ENCODE measurements at places on chromosomes 7 and 10.

DNA sequence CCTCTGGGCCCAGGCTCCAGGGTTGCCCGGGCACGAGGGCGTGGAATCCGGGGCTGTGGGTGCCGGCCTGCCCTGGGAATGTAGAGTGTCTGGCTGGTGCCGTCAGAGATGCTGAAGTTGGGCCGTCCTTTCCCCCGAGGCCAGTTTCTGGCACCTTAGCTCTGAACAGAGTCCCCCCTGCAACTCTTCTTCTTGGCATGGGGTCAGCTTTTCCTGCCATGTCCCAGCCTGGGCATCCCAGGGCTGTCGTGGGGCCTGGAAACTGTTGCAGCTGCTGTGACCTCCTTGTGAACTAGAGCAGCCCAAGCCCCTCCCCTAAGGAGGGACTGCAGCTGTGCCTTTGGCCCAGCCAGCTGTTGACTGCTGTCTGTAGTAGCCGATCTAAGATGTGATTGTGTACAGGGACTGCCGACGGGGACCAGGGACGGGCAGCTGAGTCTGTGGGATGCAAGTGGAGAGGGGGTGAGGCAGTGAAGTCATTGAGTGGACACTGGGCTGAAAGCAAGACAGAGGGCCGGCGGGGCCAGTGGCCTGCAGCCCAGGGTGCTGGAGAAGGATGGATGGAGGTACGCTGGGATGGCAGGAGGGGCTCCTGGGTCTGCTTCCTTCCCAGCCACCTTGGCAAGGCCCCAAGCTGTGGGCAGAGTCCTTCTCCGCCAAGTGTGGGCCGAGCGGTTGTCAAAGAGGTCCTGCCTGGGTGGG is 35.8 kb downstream of the GBX1 start:
- no peak for DNase-seq

- DNase-seq, result no peak
Observed at GRCh38 chr7:88919478-88920131, 124.1 kb upstream of the TEX47 start.

DNA sequence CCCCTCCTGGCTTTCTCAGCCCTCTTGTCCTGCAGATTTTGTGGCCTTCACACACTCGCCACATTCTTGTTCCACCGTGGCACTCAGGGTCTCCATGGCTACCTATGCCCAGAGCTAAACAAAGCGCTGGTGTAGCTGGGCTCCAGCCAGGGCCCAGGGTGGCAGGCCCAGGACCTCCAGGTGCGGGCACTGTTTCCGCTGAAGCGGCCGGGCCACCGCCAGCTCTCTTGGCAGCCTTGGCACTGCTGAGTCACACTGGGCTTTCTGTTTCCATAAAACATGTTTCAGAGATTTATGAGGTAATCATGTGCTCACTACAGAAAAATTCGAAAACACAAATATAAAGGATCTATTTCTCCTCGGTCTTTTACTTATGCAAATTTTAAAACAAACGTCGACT is 51.3 kb downstream of the AOC1 start:
- DNase-seq, result no peak

DNA sequence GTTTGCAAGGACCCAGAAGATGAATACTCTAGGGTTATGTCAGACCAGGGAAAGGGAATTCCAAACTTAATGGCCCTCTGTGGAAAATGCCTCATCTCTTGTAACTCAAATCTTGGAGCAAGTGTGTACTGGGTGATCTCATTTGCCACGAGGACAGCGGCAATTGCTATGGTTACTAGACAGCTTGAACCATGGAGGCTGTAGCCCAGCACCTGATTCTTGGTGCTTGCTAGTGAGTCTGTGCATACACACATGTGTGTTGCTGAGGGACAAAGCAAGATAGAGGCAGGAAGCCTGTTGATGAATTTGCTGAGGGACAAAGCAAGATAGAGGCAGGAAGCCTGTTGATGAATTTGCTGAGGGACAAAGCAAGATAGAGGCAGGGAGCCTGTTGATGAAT is 58.6 kb upstream of the FEZF1 start:
- no peak for DNase-seq

- DNase-seq, result no peak
Observed at GRCh38 chr10:125684581-125684980, 1.6 kb upstream of the TEX36 start.

- DNase-seq, result no peak
Observed at GRCh38 chr10:59006511-59007306, 169.7 kb upstream of the PHYHIPL start.

- DNase-seq, result no peak
Observed at GRCh38 chr7:97580205-97580604, 151.7 kb upstream of the TAC1 start.

DNA sequence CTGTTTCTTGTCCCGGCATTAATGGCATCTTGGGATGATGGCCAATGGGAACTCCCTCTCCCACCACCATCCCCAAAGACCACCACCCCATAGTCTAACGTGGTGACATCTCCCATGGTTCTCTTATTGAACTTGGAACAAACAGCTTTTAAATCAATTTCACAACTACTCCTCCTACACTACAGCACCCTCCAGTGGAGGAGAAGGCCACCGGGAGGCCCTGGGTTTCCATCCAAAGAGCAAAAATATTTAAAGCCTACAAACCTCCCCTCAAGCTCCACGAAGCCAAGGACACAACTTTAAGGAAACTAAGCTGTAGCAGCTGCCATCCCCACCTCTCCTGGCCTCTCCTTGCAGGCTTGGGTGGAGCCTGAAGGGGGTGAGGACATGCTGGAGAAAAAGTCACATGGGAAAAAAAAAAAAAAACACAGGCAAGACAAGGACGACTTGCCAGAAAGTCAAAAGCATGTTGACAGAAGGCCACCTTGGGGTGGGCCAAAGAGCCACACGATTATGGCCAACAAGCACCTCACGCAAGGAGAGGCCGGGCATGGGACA is 94.0 kb upstream of the LANCL2 start:
- no peak for DNase-seq

DNA sequence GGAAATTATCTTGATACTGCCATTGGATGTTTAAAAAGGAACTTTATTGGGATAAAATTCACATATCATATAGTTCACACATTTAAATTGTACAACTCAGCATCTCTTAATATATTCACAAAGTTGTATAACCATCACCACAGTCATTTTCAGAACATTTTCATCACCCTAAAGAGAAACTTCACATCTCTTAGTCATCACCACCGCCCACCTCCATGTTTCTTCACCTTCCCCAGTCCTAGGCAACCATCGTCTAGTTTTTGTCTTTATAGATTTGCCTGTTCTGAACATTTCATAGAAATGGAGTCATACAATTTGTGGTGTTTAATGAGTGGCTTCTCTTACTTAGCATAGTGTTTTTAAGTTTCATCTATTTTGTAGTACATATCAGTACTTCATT is 96.6 kb downstream of the ANKRD30A start:
- DNase-seq, result no peak

GRCh38 chr7:115707258-115708012 is 323.1 kb downstream of the TFEC start:
- DNase-seq, result no peak

- no peak for DNase-seq
Observed at GRCh38 chr10:96991313-96991841, 159.3 kb downstream of the LCOR start.

- no peak for DNase-seq
Observed at GRCh38 chr10:114766470-114766869, 55.1 kb upstream of the FHIP2A start.

DNA sequence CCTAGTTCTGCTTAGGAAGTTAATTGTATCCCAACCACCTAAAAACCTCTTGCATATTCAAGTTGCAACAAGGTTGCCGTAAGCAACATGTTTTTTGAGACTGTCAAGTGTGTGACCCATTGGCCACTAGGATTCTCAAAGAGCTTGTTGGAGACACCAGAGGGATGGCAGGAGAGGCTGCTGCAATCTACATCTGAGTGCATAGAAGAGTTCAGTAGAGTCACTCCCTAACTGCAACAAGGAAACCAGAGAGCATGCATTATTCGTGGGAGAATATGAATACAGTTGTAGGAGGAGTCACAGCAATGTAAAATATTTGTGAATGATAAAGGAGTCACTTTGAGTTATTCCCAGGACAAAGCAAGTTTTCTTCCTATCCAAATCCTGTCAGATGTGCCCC is 538.6 kb downstream of the TNS3 start:
- DNase-seq, result no peak

- no peak for DNase-seq
Observed at GRCh38 chr10:117004227-117005025, 561 bp downstream of the SHTN1 start.

DNA sequence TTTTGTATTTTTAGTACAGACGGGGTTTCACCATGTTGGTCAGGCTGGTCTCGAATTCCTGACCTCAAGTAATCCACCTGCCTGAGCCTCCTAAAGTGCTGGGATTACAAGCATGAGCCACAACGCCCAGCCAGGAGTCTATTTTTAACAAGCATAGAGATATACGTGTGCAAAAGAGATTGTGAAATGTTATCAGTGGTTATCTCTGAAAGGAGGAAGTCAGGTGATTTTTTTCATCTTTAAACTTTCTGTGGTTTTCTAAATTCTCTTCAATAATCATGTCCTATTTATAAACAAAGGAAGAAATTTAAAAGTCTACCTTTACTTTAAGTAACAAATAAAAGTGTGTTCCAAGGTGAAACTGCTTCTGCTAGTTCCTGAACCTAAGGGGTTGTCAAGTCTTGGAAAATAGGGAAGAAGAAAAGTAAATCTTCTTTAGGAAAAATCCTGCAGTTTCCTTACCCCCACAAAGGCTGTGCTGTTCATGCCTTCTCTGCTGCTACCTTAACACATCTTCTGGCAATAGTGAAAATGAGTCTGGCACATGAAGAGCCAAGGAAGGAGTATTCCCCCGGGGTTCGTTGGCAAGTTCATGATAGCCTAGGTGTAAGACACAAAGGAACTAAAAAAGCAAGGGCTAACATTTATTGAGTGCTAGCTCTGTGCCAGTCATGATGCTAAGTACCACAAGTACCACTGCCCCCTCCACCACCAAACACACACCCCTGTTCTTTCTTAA is 51.1 kb downstream of the CYP26A1 start:
- no peak for DNase-seq

- no peak for DNase-seq
Observed at GRCh38 chr10:28785018-28785417, 107.7 kb downstream of the BAMBI start.

- peak; percentile 59 for DNase-seq
Observed at GRCh38 chr10:116826803-116827202, 22.5 kb upstream of the ENO4 start.

DNA sequence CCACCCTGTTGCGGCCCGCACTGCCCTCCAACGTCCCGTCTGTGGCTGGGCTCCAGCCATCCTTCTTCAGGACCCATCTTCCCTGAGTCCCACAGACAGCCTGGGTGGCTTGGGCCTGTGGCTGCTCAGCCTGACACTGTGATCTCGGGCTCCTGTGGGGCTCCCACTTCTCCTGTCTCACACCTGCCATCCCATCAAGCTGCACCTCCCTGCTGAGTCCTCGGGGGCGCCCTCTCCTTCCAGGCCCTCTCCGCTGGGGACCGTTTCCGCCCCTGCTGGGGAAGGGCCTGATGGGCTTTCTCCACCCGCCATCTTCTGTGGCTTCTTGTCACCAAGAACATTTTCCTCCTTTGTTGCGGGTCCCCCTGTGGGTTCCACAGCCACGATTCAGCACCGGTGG is 173.8 kb upstream of the PPP2R2D start:
- DNase-seq, result no peak

DNA sequence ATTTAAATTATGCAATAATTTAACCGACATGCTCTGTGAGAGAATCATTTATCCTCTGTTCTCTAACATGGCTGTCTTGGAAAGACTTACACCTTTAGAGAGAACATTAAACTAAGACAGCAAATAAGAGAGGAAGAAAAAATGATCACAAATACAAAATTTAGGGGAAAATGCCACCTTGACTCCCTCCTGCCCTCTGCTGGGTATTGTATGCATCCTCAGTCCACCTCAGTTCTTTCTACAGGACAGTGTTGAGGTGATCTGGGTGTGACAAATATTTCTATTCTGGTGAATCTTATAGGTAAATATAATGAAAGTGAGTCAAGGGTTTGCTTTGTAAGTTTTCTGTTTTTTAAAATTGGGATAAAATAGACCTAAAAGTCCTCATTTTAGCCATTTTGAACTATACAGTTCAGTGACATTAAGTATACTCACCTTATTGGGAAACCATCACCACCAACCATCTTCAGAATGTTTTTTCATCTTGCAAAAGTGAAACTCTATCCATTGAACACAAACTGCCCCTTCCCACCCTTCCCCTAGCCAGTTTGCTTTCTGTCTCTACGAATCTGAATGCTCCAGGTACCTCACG is 61.5 kb upstream of the ELMO1 start:
- DNase-seq, result no peak

- DNase-seq, result peak; percentile 100
Observed at GRCh38 chr7:108770981-108771745, 201.5 kb downstream of the DNAJB9 start.

GRCh38 chr7:16851829-16852228 is 30.0 kb downstream of the AGR3 start:
- DNase-seq, result no peak

- DNase-seq, result no peak
Observed at GRCh38 chr7:109206196-109206595, 636.5 kb downstream of the DNAJB9 start.

- no peak for DNase-seq
Observed at GRCh38 chr7:106731187-106731586, 70.2 kb upstream of the CCDC71L start.

DNA sequence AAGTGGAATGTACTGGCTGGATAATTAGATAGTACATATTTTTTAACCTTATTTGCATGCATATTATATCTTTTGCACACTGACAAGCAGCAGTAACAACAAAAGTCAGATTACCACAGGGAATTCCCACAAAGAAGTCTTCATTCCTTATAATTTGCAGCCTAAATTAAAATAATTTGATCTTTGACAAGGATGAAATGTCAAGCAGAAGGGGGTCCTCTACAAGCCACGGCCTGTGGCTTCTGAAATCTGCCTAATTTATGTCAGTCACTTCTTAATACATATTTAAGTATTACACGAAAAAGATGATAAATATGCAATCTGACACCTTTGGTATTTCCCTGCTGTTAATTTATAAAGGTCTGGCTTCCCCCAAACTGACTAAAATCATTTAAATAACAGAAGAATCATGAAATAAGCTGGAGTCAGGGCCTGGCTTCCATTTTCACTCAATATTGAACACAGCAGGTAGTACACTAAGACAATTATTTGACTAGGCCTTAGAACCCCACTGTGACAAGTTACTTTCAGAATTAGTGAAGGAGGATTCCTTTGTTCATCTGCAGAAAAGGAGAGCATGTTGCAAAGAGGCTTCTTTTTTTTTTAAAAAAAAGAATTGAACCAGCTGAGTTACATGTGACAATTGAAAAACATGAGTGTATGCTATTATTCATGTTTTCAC is 351.1 kb upstream of the ETV1 start:
- DNase-seq, result peak; percentile 32

- DNase-seq, result no peak
Observed at GRCh38 chr10:13105184-13105583, 5.2 kb downstream of the OPTN start.

DNA sequence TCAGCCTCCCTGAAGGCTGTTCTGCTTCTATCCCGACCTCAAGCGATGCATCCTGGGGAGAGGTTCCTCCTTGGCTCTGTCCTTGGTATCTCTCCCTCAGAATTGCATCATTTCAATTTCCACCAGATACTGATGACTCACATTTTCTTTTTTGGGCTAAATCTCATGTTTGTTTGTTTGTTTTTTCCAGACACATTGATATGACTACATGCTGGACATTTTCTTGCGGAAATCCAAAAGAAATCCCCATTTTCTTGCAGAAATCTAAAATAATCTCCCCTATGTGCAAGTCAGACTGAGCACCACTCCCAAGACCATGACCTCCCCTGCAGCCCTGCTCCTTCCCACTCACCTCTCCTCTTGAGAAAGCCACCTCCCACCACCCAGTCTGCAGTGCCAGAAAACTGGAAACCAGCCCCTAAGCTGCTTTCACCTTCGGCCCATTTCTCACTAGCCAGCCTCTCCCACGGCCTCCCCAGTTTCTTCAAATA is 260.2 kb upstream of the PRKCQ start:
- DNase-seq, result no peak
